NCI-H187 (cell line): ENCODE measurements at places on chromosomes 3 and 15.

GRCh38 chr15:40891810-40892446 lies 2.3 kb upstream of the VPS18 start:
- DNase-seq, result no peak

DNA sequence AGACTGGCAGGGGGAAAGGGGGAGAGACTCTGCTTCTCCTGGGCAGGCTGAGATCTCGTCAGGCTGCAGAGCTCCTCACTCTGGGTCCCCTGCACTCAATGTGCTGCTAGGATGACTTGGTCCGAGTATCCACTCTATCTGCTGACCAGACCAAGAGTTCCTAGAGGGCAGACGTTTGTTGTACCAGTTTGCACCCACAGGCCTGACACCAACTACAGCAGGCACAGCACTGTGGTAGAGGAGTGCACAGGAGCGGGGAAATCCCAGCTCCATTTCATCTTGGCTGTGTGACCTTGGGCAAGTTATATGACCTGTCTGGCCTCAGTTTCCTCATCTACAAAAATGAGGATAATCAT lies 29.0 kb downstream of the CCDC12 start:
- no peak for DNase-seq

DNA sequence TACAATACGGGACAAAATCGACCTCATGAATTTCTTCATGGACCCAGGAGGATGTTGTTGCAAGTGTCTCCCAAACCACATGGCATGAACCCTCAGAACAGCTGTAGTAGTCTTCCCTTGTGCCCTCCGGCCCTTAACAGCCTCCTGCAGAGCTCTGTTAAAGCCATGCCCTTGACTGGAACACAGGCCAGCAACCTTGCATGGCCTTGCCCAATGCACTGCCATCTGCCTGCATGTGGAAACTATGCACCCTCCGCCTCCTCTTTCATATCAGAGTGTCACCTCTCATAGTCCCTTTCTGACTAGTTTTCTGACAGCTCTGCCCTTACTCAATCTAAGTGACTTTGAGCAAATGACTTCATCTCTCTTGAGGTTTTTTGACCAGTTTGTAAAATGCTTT lies 39.4 kb upstream of the TRIM71 start:
- no peak for DNase-seq

DNA sequence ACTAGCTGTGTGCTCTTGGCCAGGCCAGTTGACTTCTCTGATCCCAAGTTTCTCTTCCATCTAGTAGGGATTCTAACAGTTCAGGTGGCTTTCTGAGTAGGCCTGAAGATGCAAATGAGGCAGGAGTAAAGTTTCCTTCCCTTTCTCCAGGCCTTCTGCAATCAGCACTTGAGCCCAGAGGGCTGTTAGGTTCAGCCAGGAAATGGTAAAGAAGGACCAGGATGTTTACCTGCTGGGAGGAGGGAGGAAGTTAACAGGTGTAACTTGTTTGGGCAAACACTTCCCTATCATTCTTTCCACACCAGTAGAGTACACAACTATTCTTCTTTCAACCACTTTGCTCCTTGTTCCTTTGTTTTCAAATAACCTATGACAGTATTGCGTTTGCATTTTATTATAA lies 13.3 kb upstream of the TNFSF10 start:
- no peak for DNase-seq

DNA sequence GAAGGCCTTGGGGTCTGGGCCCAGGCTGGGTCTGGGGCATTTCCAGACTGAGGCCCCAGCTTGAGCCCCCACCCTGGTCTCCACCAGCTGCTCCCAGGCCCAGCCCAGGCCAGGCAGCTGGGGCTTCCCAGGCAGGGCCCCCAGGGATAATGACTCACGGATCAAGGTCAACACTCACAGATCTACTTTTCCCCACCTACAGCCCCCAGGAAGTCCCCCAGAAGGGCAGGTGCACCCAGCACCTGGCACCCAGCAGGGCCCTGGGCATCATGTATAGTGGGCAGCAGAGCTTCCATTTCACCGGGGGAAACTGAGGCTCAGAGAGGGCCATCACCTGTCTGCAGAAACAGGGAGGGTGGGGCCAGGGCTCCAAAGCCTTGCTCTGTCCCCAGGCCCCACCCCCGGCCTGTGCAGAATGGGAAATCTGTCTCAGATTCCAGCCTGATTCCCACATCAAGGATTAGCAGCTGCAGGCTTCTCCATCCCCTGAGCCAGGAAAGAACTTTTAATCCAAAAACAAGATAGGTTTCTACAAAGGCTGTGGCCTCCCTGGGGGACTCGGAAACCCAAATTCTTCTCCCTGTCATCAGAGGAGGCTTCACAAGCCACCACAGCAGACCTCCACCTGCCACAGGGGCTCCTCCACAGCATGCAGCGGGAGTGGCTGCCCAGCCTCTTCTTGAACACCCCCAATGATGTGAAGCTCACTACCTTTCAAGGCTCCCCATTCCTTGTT lies 49.8 kb downstream of the IQSEC1 start:
- DNase-seq, result no peak

DNA sequence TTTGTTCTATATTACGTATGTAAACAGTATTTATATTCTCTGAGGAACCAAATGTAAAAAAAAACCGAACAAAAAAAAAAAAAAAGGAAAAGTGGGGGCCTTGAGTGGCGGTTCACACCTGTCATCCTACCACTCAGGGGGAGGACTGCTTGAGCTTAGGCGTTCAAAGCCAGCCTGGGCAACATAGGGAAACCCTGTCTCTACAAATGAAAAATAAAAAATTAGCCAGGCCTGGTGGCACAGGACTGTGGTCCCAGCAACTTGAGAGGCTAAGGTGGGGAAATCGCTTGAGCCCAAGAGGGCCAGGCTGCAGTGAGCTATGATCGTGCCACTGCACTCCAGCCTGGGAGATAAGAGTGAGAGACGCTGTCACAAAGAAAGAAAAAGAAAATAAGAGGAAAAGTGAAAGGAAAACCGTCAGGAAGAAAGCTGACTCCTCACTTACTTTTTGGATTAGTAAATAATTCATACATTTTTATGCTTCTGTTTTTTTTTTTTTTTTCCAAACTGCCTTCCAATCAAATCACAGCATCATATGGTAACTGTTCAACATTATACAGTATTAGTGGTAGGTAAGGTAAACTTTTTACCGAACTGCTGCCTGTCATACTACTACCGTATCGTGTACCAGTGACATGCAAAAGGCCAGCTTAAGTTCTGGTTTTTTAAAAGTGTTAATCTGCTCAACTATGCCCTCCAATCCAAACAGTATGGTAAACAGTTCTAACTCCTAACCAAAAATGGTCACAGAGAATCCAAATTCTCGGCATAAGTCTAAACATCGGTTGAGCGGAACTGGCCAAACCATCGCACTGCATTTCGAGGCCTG lies 1.2 kb downstream of the PHC3 start:
- no peak for DNase-seq

DNA sequence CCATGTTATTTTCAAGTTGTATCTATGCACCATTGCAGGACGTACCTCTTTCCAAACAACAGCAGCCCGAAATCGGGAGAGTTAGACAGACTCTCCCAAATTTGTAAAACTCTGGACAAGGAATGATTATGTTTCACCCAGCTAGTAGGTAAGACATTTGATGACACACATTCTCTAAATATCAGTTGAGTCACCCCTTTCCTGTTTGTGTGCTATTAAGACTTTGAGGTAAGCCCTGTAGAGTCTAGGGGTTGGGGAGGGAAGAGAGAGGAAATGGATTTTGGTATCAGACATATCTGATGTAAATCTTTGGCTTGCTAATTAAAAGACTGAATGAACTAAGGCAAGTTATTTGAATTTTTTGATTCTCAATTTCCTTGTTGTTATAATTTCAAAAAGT lies 999.0 kb downstream of the TUSC7 start:
- no peak for DNase-seq
